Right atrium auricular region (tissue), 2 donors: ENCODE measurements at places on chromosomes 4 and X. TPM values are rescaled to one million over a fixed set of nuclear protein-coding genes. Genes with fewer than 3 reads are reported as not detected.
A peak's percentile ranks its signal among the peaks of the same experiment; 100 is the strongest.

DNA sequence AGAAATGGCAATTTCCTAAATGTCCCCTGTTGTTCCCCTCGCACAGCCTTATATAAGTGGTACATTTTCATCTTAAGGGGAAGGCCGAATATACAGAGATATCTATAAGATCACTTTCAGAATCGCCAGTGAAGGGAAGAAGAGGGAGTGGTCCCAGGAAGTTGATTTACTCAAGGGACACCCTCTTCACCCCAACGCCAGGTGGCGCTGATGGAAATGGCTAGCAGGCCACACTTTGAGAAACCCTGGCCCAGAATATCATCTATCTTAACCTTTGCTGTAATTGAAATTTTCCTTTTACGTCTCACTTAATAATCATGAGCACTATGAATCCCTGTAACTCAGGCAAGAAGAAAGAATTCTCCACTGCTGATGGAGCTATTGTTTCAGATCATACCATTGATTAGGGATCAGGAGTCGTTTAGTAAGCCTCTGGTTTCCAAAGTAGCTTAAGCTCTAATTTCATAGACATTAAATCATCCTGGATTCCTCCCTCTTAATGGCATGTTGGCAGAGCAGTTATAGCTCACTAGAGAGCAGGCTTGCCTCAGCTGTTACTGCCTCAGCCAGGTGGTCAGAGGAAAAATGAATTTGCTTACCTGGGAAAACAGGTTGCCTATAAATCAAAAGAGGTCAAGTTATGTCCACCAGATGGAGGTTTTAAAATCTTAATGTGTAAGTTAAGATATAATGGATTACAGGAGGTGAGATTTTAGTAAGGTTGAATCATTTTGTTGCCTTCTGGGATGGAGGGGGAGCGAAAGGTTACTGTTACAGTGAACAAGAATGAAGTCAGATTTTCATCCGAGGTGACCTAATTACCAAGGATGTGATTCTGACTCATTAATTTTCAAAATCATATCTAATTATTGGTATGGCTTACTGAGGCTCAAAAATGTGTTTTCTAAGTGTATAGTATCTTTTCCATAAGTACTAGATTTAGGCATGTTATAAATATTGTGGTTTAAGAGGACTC lies 941.2 kb upstream of the TENM3 start:
- no peak for DNase-seq

DNA sequence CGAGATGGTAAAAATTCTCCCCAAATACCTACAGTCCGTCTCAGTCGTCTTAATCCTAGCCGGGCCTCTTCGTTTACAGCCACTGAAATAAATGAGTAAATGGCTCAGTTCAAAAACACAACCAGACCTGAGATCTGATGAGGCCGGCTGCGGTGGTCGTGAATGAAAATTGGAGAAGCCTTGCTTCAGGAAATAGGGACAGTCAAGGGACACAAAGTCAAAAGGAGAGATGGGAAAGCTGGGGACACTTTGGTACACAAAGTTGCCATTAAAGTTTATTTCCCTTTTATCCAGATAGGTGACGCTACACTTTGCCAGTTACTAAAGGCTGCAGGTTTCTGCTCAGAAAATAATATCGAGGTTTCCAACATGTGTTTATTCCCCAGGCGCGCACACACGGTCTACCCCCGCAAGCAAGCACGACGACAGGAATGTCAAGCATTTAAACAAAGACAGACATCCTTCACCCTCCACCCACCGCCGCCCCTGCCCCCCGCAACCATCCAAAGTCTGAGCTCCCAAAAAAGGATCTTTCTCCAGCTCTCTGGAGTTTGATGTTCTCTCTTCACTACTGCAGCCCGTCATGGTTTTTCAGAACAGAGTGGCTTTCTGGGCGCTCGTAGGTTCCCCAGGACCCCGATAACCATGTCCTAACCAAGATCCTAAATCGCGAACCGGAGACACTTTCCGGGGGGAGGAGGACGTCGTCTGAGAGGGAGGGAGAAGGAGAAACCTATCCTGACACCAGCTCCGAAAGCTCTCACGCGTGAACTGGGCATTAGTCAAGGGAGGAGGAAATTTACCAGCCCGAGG lies 1.3 kb upstream of the PCDH7 start:
- DNase-seq, result no peak

- DNase-seq, result no peak
These were observed 63.3 kb upstream of the PRPS1 start for GRCh38 chrX:107565015-107565414.

DNA sequence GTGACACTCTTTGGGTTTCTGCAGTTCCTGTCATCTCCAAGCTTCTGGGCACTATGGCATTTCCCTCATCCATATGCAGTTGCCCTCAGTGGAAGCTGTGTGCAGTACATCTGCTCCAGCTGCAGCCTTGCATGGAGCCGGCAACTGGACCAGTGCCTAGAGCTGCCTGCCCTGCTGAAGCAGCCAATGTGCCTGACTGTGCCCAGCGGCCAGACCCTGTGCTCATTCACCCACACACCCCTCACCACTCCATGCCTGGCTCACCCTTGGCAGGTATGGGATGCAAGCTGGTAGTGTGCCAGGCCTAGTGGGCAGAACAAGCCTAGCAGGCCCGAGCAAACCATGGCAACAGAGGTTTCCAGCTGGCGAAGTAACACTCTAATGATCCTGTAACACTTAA lies 370.8 kb downstream of the FSTL5 start:
- DNase-seq, result peak; percentile 44

- peak; percentile 65 for DNase-seq
These were observed 807 bp downstream of the USP9X start for GRCh38 chrX:41085878-41086626.

GRCh38 chrX:129478516-129478915 lies 44.8 kb downstream of the SMARCA1 start:
- no peak for DNase-seq

GRCh38 chr4:113405874-113406722 lies 355.4 kb downstream of the CAMK2D start:
- no peak for DNase-seq

DNA sequence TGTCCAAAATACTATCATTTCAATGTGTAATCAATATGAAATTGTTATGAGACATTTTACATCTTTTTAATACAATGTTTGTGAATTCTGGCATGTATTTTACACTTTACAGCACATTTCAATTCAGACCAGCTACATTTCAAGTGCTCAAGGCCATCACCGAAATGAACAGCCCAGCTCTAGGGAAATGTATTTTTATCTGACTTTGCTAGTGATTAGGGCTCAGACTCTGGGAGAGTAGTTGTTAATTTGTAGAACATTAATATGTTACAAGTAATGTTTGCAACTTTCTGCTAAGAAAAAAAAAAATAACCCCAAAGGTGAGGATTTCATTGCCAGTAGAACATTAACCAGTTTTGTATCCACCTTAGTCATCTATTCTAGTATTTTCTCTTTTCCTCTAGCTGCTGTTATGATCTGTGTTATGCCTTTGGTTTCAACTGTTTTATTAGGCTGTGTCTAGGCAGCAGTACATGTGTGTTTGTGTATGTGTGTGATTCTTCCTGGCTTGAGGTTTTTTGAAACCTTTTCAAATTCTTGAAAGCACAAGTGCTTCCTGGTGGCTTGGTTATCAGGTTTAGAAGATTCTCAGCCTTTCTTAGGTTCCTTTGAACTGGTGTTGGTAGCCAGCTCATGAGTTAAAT lies 125.9 kb downstream of the NSUN7 start:
- no peak for DNase-seq

- no peak for DNase-seq
These were observed 73.0 kb upstream of the KLHL13 start for GRCh38 chrX:118189628-118190027.

DNA sequence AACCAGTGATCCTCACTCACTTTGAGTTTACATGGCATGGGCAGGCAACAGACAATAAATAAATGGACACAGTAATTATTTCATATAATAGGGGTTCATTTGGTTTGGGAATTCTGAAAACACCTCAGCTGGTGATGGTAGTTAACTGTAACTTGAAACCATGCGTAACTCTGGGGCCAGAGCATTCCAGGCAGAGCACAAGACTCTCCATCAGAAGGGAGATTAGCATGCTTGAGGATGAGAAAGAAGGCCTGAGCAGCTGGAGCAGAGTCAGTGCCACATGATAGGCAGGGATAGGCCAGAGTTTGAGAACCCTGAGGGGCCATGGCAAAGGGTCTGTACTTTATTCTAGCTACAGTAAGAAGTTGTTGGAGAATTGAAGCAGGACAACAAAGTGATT lies 56.3 kb upstream of the CXCL8 start:
- DNase-seq, result no peak

DNA sequence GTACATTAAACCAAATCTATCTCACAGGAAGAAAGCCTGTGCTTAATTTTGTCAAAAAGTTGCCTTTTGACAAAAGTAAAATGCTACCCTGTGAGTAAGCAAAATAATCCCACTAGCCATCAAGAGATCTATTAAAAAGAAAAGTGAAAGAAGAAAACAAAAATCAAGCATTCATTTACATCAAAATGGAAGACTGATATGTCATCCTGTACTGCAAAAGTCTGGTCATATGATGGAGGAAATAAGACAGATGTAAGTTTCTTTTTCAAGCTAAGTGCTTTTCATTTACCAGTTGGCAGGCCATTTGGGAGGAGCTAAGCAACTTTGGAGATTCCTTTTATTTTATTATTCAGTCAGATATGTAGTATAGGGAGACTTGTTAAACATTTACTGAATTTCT lies 387.4 kb downstream of the SPOCK3 start:
- no peak for DNase-seq

GRCh38 chrX:10175319-10175871 lies 18.6 kb downstream of the CLCN4 start:
- no peak for DNase-seq

- DNase-seq, result no peak
These were observed 112.0 kb downstream of the HHIP start for GRCh38 chr4:144757969-144758368.

DNA sequence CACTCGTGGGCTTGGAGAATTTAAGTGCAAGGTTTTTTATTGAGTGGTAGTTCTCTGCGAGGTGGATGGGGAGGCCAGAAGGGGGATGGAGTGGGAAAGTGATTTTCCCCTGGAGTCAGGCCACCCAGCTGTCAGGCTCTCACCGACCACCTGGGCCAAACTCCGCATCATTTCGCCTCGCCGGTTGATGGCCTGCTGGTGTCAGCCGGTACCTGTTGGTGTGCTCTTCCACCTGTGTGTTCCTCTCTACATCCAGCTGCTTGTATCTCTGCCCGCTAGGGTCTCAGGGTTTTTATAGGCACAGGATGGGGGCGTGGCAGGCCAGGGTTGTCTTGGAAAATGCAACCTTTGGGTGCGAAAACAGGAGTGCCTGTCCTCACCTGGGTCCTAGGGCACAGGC lies 200.9 kb downstream of the DACH2 start:
- DNase-seq, result no peak

PCSK1N gene
- total RNA-seq, result 4.3 TPM

HSD17B13 gene
- not detected for total RNA-seq

HPGDS gene
- total RNA-seq, result 0.63 TPM

SHROOM2 gene
- total RNA-seq, result 2.7 TPM

MAGEA2B gene
- not detected for total RNA-seq

ABLIM2 gene
- total RNA-seq, result 11.2 TPM

FAT1 gene
- 70.3 TPM for total RNA-seq

RHOXF1 gene
- total RNA-seq, result not detected

IL3RA gene
- 3.2 TPM for total RNA-seq
